Activated CD4-positive, alpha-beta memory T cell treated with anti-CD3 and anti-CD28 coated beads for 36 hours (primary cell): ENCODE measurements at places on chromosomes 6 and 20. TPM values are rescaled to one million over a fixed set of nuclear protein-coding genes. Genes with fewer than 3 reads are reported as not detected.

- H3K27me3 ChIP-seq = peaks cover 2% of the 10 kb centered on the region
- H3K27ac ChIP-seq = no peak overlapping the region
- DNase-seq = no peak
- H3K4me1 ChIP-seq = peaks cover 16% of the 10 kb centered on the region
- no peak overlapping the region for H3K4me3 ChIP-seq
Observed at GRCh38 chr6:166348305-166348949, 6.1 kb upstream of the SFT2D1 start.

NINL gene
- total RNA-seq = 3.9 TPM

DNA sequence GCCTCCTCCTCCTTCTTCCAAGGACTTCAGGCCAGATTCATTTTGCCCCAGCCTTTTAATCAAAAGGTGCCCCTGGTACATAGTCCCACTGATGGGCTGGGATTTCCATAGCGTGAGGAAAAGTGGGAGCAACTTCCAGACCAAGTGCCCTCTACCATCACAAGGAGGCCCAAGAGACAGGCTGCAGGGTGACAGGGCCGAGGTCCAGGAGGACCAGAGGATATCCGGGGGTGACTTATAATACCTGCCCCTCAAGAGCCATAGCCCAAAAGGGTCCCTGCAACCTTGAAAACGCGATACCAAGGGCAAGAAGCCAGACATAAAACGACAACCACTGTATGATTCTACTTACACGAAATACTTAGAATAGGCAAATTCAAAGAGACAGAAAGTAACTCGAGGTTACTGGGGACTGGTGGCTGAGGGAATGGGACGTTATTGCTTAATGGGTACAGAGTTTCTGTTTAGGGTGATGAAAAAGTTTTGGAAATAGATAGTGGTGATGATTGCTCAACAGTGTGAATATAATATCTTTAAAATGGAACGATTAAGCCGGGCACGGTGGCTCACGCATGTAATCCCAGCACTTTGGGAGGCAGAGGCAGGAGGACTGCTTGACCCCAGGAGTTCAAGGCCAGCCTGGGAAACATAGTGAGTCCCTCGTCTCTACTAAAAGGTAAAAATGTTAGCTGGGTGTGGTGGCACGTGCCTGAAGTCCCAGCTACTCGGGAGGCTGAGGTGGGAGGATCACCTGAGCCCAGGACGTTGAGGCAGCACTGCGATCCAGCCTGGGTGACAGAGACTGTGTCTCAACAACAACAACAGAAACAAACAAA lies 71.9 kb downstream of the NOL4L start:
- DNase-seq = no peak
- H3K27ac ChIP-seq = peak overlapping the region; percentile 2
- H3K4me3 ChIP-seq = no peak overlapping the region

- H3K27me3 ChIP-seq = peaks cover 4% of the 10 kb centered on the region
- no peaks in the 10 kb centered on the region for H3K36me3 ChIP-seq
- no peak overlapping the region for H3K27ac ChIP-seq
- H3K4me1 ChIP-seq = peaks cover 18% of the 10 kb centered on the region
- H3K4me3 ChIP-seq = no peak overlapping the region
Observed at GRCh38 chr6:11689847-11690246, 88.8 kb downstream of the ADTRP start.

SDCBP2 gene
- total RNA-seq = 5.9 TPM

DNA sequence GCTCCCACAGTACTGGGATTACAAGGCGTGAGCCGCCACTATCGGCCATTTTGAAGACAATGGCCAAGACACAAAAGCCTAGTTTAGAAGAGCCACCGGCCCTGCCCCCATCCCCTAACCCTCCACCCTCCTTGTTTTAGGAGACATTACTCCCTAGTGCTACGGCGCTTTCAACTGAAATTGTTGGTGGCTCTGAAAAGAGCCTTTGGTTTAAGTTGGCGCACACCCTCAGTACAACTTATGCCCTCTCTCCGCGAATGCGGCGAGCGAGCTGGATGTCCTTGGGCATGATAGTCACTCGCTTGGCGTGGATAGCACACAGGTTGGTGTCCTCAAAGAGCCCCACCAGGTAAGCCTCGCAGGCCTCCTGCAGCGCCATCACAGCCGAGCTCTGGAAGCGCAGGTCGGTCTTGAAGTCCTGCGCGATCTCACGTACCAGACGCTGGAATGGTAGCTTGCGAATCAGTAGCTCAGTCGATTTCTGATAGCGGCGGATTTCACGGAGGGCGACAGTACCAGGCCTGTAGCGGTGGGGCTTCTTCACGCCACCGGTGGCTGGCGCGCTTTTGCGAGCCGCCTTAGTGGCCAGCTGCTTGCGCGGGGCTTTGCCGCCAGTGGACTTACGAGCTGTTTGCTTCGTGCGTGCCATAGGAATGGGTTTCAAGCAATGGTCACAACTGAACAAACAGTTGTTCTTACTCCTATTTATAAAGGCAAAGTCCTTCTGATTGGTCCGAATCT lies 114.9 kb upstream of the BTN3A2 start:
- H3K4me1 ChIP-seq = peaks cover 22% of the 10 kb centered on the region
- H3K4me3 ChIP-seq = peak overlapping the region; percentile 82
- H3K27me3 ChIP-seq = no peaks in the 10 kb centered on the region
- peak; percentile 84 for DNase-seq
- H3K36me3 ChIP-seq = peaks cover 2% of the 10 kb centered on the region

FAM184A gene
- 7.6 TPM for total RNA-seq

UBD gene
- total RNA-seq = 0.70 TPM

GRCh38 chr6:21404577-21404976 lies 189.0 kb upstream of the SOX4 start:
- H3K27me3 ChIP-seq = peaks cover 17% of the 10 kb centered on the region
- no peak overlapping the region for H3K4me3 ChIP-seq
- H3K4me1 ChIP-seq = peaks cover 11% of the 10 kb centered on the region
- no peaks in the 10 kb centered on the region for H3K36me3 ChIP-seq
- H3K27ac ChIP-seq = no peak overlapping the region
